ENCODE measurements at places on chromosomes 13 and 19.

GRCh38 chr13:24541127-24541475 lies 28.5 kb upstream of the PARP4 start:
- no peak for DNase-seq

- DNase-seq, result peak; percentile 93
These were observed 1.7 kb upstream of the DNAJB1 start for GRCh38 chr19:14519860-14520407.

- DNase-seq, result no peak
These were observed 29.5 kb upstream of the POU2F2 start for GRCh38 chr19:42161616-42162263.

GRCh38 chr13:41312176-41312500 lies 1.1 kb downstream of the NAA16 start:
- no peak for DNase-seq

GRCh38 chr13:99390601-99391000 lies 83.4 kb upstream of the GPR183 start:
- no peak for DNase-seq

DNA sequence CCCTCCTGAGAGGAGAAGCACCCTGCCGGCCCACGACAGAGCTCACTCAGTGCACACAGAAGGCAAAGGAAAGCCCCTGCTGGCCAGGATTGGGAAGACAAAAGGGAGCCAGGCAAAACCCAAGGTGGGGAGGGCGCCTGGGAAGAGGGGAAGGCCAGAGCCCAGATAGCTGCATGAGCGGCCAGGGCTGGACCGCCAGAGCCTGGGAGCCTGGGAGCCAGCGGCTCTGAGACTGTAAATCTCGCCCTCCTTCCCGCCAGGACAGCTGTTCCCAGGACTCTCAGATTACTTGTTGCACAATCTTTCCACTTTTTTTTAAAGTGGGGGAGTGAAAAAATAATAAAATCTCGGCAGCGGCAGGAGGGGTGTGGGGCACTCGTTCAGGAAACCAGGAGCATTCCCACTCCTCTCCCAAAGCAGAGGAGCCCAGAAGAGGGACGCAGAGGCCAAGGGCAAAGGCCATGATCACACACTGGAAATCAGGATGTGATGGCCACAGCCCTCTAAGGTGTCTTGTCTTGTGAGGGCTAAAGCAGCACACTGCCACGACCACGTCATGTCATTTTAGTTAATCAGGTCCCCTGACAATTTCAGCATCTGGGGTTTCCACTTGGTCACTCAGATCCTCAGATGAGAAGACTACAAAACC lies 19.6 kb upstream of the EPHX3 start:
- no peak for DNase-seq

DNA sequence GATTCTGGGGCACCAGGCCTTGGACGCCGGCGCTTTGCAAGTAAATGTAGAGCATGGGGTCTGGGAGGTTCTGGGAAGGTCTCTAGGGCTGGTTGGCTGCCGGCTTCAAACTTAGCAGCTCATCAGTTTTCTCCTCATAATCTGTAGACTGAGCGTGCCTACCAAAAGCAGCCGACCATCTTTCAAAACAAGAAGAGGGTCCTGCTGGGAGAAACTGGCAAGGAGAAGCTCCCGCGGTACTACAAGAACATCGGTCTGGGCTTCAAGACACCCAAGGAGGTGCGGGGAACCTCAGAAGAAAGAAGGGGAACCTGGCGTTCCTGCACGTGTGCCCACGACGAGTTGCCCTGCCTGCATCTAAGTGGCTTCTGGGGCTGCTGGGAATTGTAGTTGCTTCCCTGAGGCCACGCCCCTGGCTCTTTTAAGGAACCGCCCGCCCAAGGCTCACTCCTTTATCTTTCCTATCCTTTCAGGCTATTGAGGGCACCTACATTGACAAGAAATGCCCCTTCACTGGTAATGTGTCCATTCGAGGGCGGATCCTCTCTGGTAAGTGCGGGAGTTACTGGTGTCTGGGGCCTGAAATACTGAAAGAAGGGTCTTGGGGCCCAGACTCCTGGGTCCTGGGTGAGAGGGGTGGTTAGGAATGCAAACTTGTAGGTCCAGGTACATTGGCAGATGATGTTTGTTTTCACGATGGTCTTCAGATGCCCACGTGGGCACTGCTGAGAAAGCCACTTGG lies 984 bp downstream of the RPS11 start:
- no peak for DNase-seq

GRCh38 chr19:7386308-7386707 lies 37.6 kb downstream of the ARHGEF18 start:
- DNase-seq, result no peak

DNA sequence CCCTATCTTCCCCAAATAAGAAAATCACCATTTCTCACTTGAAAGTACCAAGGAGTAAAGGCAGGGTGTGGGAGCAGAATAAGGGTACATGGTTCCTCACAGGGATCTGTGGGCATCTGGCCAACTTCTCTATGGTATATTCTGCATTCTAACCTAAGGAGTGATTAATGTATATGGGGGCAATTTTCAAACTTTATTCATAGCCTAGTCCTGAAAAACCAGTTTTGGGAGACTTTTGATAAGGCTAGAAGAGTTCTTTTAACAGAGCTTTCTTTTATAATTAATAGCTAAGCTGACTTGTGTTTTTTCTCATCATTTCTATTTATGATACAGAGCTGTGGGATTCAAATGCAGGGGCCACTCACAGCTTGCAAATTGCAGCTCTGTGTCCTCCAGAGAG lies 852 bp downstream of the SCEL start:
- DNase-seq, result no peak

DNA sequence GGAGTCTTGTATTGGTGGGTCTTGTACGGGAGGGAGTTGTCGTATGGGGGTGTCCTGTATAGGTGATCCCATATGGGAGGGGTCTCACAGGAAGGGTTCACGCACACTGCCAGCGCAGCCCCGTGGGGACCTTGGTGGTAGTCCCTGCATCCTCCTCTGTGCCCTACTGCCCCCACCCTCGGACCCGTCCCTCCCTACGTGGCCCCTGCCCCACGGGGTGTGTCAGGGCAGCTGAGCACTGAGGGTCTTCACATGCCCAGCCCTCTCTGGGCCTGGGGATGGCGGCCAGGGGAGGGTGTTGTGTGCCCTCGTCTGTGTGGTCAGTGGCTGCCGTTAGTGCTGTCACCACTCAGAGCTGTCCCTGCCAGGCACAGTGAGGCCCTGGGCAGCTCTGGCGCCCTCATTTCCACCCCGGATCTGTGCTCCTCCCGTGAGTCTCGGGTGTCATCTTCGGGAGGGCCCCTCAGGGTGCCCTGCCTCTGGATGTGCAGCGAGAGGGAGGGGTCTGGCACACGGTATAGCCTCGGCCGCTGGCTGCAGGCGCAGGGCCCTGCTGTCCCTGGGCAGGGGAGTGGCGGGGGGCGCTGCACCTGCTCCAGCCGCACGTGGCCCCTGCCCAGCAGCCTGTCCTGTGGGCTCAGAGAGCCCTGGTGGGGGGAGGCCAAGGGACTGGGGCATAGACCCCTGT lies 16.0 kb upstream of the GNA15 start:
- DNase-seq, result no peak

GRCh38 chr13:71860547-71861138 lies 6.4 kb downstream of the DACH1 start:
- DNase-seq, result no peak
